ENCODE measurements at places on chromosomes 13 and 19. TPM values are rescaled to one million over a fixed set of nuclear protein-coding genes. Genes with fewer than 3 reads are reported as not detected.

COPE gene
- 188 TPM for polyA plus RNA-seq

CEACAM5 gene
- polyA plus RNA-seq: not detected

SOX21 gene
- not detected for polyA plus RNA-seq

CYP4F8 gene
- 1.9 TPM for polyA plus RNA-seq

ZNF497 gene
- 0.73 TPM for polyA plus RNA-seq

SIGLEC10 gene
- 10.6 TPM for polyA plus RNA-seq

FPR2 gene
- 4.9 TPM for polyA plus RNA-seq

BLOC1S3 gene
- polyA plus RNA-seq: 9.3 TPM

PSG2 gene
- polyA plus RNA-seq: not detected

FGF22 gene
- polyA plus RNA-seq: 1.6 TPM
